ENCODE measurements at places on chromosomes 4 and X. TPM values are rescaled to one million over a fixed set of nuclear protein-coding genes. Genes with fewer than 3 reads are reported as not detected.

Gene PRR32
- total RNA-seq: not detected

Gene DCAF8L2
- total RNA-seq: not detected

Gene PHOX2B
- total RNA-seq: not detected

Gene CDKL2
- 20.6 TPM for total RNA-seq

Gene LNX1
- total RNA-seq: 6.0 TPM

All from upper lobe of right lung (tissue), 1 donor.